Activated T-helper 2 cell treated with anti-CD3 and anti-CD28 coated beads, Interferon-gamma antibody, Interleukin-2, Interleukin-4, amounts not matched to agents 10 μg/mL and 5 μg/mL and 100 μg/mL, durations not matched to agents 14 hours and 24 hours and 36 hours (primary cell): ENCODE measurements at places on chromosomes 7 and 10.

DNA sequence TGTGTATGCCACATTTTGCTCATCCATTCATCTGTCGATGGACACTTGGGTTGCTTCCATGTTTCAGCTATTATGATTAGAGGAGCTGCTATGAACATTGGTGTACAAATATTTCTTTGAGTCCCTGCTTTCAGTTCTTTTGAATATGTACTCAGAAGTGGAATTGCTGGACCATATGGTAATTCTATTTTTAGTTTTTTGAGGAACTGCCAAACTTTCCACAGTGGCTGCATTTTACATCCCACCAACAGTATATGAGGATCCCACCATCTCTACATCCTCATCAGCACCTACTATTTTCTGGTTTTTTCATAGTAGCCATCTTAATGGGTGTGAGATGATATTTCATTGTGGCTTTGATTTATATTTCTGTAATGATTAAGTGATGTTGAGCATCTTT, 44.7 kb upstream of the ZMIZ2 start:
- no peak for DNase-seq
- H3K36me3 ChIP-seq, result peaks cover 68% of the 10 kb centered on the region
- no peaks in the 10 kb centered on the region for H3K27me3 ChIP-seq
- no peaks in the 10 kb centered on the region for H3K4me1 ChIP-seq
- H3K4me3 ChIP-seq, result no peak overlapping the region

DNA sequence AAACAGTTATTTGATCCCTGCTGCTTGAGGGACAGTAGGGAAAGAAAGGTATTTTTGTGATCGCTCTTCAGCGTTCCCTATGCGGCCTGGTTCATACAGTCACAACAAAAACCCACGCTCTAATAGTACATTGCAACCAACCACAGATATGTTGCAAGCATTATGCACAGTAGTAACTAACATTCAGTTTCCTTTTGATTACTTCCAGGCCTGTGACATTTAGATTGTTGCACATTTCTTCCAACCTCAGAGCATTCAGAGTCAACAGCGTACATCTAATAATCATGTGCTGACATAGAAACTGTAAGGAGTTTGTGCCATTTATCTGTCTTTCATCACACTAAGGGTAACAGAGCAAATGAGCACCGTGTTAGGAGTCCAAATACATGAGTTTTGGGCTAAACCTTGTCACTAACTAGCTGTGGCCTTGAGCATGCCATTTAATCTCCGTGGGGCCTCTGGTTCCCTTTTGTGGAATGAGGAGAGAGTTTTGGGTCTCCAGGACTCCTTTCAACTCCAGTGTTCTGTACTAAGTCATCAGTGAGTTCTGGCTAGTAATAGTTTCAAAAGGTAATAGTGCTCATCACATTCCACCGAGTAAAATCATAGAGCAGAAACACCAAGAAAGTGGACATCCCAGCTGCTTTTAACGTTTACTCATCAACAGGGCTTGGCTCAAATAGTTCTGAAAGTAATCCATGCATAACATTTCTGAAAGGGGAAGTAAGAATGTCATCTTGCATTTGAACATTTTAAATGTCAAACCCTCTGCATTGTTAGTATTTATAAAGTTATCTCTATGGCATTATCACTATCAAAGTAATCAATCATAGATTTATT, 99.0 kb upstream of the FZD1 start:
- H3K4me3 ChIP-seq, result no peak overlapping the region
- H3K4me1 ChIP-seq, result no peaks in the 10 kb centered on the region
- H3K27ac ChIP-seq, result no peak overlapping the region
- DNase-seq, result no peak

- H3K27ac ChIP-seq, result no peak overlapping the region
- no peak for DNase-seq
- no peak overlapping the region for H3K4me3 ChIP-seq
- H3K4me1 ChIP-seq, result peaks cover 12% of the 10 kb centered on the region
Measured at GRCh38 chr10:70324339-70324861, 40.6 kb upstream of the NPFFR1 start.

DNA sequence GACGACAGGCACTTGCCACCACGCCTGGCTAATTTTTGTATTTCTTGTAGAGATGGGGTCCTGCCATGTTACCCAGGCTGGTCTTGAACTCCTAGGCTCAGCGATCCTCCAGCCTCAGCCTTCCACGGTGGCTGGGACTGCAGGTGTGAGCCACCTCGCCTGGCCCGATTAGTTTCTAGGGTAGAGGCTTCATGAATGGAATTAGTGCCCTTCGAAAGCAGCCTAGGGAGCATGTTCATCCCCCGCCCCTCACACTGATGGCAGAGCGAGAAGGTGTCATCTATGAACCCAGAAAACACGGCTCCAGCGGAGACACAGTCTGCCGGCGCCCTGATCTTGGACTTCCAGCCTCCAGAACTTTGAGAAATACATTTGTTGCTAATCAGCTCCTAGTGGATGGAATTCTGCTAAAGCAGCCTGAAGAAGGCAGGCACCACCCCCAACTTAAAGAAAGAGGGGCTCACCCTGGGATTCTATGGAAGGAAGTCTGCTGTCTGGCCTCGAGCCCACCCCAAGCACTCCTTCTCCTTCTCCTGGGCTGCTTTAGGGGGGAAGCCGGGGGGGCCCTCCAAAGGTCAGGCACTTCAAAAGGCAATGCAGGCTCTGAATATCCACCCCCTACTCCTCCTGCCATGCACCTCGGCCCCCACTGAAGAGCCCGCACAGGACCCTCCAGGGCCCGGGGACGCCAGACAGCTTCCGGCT, 10.1 kb downstream of the PDGFA start:
- no peaks in the 10 kb centered on the region for H3K36me3 ChIP-seq
- no peaks in the 10 kb centered on the region for H3K4me1 ChIP-seq
- H3K4me3 ChIP-seq, result no peak overlapping the region
- DNase-seq, result no peak
- H3K27ac ChIP-seq, result no peak overlapping the region

DNA sequence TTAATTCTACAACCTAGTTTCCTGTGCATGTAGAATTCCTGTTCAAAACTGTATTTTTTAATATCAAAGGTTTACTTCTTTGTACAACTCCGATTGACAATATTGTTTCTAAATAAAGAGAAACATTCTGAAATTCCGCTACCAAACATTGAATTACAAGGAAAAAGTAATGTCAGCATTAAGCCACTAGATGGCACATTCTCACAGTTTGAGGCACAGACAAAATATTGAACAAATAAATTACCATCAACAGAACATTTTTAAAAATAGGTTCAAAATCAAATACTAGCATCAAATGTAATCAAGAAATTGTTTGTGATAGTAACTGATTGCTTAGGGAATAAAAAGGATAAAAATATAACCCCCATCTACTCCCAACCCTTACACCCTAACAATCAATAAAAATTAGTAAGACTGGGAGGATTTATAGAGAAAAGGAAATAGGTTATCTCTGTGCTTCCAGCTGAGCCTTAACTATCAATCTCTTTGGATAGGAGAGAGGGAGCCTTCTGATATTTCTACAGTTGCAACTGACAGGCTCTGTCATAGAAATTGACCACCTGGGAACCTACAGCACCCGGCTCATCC, 86.6 kb upstream of the C7orf33 start:
- peaks cover 32% of the 10 kb centered on the region for H3K27me3 ChIP-seq
- H3K27ac ChIP-seq, result no peak overlapping the region
- H3K36me3 ChIP-seq, result no peaks in the 10 kb centered on the region
- no peak overlapping the region for H3K4me3 ChIP-seq
- H3K4me1 ChIP-seq, result peaks cover 23% of the 10 kb centered on the region

- peaks cover 6% of the 10 kb centered on the region for H3K36me3 ChIP-seq
- H3K27me3 ChIP-seq, result peaks cover 8% of the 10 kb centered on the region
Measured at GRCh38 chr7:140670343-140670935, 2.3 kb upstream of the ADCK2 start.

DNA sequence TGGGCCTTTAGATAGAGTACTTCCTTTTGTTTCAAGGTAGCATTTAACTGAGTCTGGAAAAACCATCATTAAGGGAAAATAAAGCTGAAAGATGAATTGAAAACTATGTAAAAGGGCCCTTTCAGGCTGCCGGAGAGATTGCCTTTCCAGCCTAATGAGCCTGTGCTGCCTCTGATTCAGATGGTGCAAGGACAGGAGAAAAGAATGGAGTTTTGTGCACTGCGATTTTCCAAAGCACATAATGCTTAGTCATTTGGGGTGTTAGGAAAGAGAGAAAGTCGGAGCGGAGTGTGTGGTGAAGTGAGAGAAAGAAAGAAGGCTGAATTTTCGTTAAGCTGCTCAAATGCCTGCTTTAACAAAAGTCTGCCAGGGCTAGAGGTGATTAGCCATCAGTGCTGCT, 259.7 kb downstream of the PAXIP1 start:
- H3K27me3 ChIP-seq, result no peaks in the 10 kb centered on the region
- H3K27ac ChIP-seq, result no peak overlapping the region
- H3K4me3 ChIP-seq, result no peak overlapping the region
- DNase-seq, result no peak

DNA sequence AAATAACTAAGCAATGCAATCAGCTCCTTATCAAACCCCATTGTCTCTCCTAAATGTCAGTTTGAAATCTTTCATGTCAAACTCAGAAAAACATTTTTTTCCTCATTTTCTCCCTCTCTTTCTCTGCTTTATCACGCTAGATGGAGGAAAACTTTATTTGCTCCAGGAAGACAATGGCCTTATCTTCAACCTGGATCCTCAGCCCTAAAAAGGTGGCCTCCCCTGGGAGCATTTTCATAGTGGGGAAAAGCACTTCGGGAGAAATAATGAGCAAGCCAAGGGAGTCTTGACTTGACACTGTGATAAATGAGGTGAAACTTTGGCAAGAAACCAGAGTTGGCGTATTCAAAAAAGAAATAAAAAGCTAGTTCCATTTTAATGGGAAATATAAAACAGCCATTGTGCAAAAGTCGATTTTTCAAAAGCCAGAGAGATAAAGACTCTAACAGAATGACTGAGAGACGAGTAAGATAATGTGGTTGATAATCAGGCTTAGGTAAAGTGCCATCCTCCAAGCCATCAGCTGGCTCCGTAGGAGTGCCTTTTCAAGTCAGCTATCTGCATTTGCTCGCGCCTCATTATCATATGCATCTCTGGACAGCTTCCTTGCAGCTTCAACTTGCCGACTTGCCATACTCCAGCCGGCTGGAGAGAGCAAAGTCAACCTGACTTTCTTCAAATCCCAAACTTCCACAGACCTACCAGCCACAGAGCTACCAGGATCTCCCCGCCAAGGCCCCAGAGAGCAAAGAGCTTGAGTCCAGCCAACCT, 19.9 kb downstream of the HABP2 start:
- no peaks in the 10 kb centered on the region for H3K4me1 ChIP-seq
- no peak overlapping the region for H3K4me3 ChIP-seq
- DNase-seq, result no peak
- H3K27ac ChIP-seq, result no peak overlapping the region
- no peaks in the 10 kb centered on the region for H3K36me3 ChIP-seq
